Stimulated activated CD4-positive, alpha-beta T cell treated with anti-CD3 and anti-CD28 coated beads, TNF-alpha, amount 100 ng/mL, for 48 hours (primary cell): ENCODE measurements at places on chromosomes 7 and 10.

DNA sequence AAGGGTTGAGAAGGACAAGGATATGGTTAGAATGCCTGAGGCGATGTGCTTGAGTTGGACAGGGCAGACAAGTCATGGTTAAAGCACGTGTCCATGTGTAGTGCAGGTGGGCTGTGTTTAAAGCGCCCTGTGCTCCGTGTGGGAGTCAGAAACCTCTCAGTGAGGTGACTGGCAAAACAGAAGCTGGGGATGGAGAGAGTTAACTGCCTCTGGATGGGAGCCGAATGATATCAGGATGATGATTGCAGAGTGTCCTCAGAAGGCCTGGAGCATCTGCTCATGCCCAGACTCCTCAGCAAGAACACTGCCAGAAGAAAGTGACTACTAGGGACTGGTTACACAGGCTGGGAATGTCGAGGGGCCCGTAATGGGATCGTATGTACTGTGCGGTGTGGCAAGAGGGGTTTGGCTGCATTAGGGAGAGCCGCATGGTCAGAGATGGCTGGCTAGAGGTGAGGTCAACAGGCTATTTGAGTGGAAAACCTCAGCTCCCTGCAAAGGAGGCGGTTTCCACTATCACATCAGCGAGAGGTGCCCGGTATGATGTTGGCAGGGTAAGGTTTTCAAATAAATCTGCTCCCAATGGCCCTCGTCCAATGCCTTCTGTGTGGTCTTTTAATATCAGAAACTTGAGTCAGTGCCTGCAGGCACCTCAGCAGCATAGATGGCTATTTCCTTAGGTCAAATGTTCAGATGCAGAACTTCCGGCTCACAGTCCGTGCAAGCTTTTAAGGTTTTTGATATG lies 26.1 kb upstream of the MRC1 start:
- no peak for DNase-seq

DNA sequence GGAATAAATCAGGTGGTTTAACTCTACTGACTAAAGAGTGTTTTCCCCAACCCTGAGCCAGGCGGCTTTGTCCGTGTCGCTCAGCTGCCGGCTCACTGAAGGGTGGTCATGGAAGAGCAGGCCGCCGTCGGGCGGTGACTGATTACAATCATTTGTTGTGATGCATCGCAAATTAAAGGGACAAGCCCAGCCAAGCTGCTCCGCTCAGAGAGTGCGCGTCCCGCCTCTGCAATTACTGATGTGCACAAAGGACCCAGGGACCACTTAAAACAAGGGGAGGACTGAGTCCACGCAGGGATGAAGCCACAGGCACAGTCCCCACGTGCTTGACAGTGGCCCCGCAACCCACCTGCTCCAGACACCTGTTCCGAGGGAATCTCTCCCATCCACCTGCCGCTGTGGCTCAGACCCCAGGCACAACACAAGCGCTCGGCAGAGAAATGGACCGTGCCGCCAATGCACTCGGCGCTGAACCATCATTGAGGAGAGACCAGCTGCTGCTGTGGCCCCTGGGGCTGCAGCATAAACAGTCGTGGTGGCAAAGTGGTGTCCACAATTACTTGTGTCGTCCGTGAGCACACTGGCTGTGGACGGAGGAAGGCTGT lies 526.5 kb downstream of the PTPRN2 start:
- DNase-seq = no peak

DNA sequence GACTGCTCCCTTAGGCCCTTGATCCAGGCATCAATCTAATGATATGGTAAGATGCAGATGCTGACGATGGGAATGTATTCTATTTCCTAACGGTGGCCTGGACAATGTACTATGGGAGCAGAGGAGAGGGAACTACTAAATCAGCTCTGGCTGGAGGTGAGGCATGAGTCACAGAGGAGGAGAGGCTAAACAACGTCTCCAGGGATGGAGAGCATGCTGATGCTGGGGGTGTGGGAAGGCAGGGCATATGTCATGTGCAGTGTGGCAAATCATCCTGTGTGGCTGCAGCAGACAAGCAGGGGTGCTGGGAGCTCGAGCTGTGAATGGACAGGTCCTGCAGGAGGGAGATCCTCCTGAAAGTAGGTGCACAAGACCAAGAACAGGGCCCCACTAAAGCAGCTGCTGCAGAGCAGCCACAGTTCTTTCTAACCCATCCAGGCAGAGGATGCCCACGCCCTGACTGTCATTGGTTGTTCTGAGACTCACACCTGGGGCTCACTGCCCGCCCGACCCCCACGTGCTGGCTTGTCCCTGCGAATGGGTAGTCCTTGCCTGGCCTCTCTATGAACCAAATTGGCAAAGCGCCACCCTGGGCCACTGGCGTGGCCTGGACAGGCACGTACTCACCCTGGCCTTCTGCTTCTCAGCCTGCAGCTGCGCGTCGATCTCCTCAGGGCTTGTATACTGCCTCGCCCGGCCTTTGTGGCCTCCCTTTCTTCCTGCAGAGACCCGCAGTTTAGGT lies 4.0 kb downstream of the PDAP1 start:
- no peak for DNase-seq

GRCh38 chr10:111209692-111210091 lies 132.9 kb downstream of the ADRA2A start:
- DNase-seq = no peak

- DNase-seq = no peak
Measured at GRCh38 chr7:30157204-30157603, 22.4 kb downstream of the MTURN start.

GRCh38 chr10:30791197-30791611 lies 161.7 kb upstream of the LYZL2 start:
- no peak for DNase-seq

GRCh38 chr10:77029777-77030717 lies 607.6 kb downstream of the KCNMA1 start:
- no peak for DNase-seq

GRCh38 chr7:101104193-101104713 lies 19.0 kb downstream of the TRIM56 start:
- DNase-seq = no peak
